Activated CD4-positive, alpha-beta T cell treated with anti-CD3 and anti-CD28 coated beads, Interleukin-2, amount 50 U/mL, for 24 hours (primary cell): ENCODE measurements at places on chromosomes 6 and 20.

- no peak for DNase-seq
Observed at GRCh38 chr20:6651016-6651415, 116.5 kb upstream of the BMP2 start.

- DNase-seq, result no peak
Observed at GRCh38 chr6:84569882-84570281, 194.5 kb downstream of the TBX18 start.

DNA sequence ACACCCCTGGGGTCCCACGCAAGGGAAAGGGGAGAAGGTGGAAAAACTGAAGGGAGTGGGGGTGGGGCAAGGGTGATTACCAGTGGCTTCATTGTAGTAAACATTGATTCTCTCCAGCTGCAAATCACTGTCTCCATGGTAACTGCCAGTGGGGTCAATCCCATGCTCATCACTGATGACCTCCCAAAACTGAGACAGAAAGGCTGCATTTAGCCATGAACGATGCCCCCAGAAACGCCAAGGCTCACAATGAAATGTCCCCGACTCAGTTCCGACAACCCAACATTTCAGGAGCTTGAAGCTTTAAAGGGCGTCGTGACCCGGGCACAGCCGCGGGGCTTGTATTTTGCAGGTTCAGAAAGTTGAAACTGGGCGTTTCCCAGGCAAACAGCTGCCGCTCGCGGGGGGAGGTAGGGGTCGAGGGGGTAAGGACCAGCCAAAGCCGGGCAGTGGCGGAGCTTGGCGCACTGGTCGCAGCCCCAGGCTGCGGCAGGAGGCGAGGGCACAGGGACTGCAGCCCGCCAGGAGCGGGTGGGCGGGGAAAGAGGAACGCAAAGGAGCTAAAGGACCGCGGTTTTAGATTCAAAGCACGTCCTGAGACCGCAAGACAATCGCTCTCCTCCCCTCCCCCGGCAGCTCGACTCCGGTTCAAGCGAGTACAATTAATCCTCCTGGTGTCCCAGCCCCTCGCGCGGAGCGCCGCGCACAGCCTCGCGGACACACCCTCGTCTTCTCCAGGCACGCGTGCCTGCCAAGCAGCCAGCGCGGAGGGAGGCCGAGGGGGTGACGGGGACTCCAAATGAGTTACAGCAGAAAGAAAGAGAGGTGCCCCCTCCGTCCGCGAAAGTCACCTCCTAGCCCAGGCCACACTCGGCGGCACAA lies 731 bp downstream of the TUBB2B start:
- no peak for DNase-seq

DNA sequence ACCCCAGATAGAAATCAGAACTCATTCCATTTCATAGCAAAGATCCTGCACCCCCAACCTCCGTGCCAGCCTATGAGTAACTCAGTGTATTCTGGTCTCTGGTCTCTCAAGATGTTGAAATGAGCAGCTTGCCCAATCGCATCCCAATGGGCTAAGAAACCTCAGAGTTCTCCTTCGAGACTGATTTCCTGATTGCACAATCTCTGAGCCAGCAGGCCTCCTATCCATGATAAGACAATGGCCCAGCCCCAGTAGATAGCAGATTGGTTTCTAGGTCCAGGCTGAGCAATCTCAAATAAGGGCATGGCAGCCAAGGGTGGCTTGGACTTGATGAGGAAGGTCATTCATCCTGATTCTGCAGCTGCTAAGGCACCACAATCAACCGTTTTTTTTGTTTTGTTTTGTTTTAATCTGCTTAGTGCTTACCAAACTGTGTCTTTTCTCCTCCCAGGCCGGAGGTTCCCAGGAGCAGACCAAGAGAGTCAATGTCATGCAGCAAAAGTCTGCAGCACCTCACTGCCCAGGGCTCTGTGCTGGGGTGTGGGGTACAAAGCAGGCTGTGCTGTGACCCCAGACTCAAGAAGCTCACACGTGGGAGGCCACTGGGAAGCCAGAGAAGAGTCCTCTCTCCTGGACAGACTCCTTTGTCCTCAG lies 125.1 kb upstream of the NXT1 start:
- DNase-seq, result no peak

- DNase-seq, result no peak
Observed at GRCh38 chr6:47303342-47303741, 6.4 kb downstream of the TNFRSF21 start.

DNA sequence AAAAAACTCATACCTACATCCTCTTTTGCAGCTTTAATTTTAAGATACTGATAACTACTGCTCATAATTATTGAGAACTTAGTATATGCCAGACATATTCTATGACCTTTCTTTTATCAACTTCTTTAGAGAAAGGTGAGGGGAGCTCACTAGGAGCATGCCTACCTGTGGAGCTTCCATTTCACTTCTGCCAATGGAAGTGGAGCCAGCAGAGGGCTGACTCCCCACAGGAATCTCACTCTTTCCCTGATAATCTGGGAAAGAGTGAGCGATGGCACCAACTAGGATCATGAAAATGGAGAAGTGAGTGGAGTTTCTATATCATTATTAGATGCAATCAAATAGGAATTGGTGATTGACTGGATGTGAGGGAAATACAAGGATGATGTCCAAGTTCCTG lies 484.9 kb downstream of the LMBRD1 start:
- DNase-seq, result no peak

GRCh38 chr6:110708295-110708950 lies 106.8 kb downstream of the CDK19 start:
- DNase-seq, result no peak

- peak; percentile 62 for DNase-seq
Observed at GRCh38 chr6:28865401-28866204, 58.2 kb downstream of the TRIM27 start.

DNA sequence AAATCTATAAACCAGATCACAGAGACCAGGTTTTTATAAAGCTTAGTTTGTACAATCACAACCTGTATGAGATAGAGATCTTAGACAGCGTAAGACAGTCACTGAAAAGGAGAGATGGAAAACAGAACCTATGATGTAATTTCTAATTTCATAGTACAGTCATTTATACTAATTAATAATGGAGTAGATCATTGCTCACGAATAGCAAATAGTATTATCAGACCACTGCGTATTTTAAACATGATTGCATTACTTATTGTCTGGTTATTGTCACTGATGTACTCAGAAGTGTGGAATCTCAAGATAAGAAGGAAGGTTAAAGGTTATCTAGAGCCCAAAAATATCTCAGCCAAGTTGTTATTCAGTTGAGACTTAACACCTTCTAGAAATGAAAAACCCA lies 115.6 kb downstream of the KHDC1L start:
- DNase-seq, result no peak

DNA sequence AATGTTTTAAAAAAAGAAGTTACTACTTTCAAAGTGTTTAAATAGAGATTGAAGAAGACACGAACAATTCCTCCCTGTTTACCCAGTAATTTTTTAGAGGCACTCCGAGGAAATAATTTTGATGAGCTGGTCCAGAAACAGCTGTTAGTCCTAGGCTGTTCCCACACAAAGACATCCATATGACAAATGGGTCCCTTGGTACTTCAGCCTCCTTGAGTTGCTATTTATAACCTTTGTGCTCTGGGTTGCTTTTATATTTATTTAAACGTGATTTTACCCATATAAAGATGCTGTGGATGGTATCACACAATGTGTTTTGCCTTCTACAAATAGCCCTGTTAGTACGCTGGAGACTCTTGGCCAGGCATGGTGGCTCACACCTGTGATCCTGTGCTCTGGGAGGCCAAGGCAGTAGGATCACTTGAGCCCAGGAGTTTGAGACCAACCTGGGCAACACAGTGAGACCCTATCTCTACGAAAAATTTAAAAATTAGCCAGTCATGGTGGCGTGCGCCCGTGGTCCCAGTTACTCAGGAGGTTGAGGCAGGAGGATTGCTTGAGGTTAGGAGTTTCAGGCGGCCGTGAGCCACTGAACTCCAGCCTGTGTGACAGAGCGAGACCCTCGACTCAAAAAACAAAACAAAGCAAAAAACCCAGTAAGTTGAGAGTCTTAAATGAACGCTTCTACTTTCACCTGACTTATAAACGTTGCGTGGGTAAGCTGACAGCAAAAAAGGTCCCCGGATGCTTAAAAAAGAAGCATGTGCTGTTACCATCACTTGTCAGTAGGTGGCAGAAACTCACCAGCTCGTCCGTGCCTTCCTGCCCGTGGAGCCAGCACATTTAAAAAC lies 56.9 kb upstream of the ARMH2 start:
- DNase-seq, result no peak

- DNase-seq, result no peak
Observed at GRCh38 chr6:49453221-49453620, 9.8 kb downstream of the MMUT start.

DNA sequence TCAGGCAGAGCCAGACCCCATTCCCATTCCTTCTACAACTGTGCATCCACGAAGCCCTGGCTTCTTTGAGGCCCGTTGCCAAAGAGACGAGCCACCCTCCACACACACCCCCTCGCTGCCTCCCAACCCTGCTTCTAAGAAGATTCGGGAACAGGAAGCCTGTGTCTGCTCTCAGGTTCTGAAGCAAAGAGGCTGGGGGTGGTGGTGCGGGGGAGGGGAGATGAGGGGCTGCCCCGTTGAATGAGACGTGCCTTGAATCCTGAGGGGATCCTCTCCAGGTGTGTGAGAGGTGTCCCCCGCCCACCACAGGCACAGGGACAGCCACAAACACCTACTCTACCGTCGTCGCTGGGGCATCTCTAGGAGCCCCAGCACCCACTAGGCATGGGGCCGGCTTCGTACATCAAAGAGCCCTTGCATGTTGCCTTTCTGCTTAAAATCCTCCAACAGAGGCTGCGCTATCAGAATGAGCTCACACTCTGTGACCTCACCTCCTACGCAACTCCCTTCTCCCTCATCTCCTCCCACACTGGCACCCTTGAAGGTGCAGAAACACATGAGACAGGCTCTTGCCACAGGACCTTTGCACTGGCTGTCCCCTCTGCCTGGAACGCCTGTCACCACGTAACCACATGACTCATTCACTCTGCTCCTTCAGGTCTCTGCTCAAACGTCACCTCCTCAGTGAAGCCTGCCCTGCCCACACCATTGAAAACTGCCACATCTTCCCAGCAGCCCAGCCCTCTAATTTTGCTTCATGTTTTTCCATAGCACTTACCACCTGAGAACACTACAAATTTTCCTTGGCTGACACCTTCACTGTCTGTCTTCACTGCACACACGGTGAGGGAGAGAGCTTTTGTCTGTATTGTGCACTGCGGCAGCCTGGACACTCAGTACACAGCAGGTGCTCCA lies 58.5 kb downstream of the PREX1 start:
- peak; percentile 63 for DNase-seq
